Activated CD8-positive, alpha-beta memory T cell treated with anti-CD3 and anti-CD28 coated beads, Interleukin-2, amount 10 ng/mL, durations not matched to agents 7 days and 5 days (primary cell): ENCODE measurements at places on chromosomes 6 and 20. TPM values are rescaled to one million over a fixed set of nuclear protein-coding genes. Genes with fewer than 3 reads are reported as not detected.

PAX1 gene
- total RNA-seq, result not detected

DYNLT2 gene
- 3.3 TPM for total RNA-seq

ADAT2 gene
- 24.3 TPM for total RNA-seq

PSORS1C2 gene
- not detected for total RNA-seq

JPH2 gene
- total RNA-seq, result not detected

GRCh38 chr6:118280210-118280609 lies 267.9 kb upstream of the PLN start:
- no peak for DNase-seq
- H3K36me3 ChIP-seq, result no peaks in the 10 kb centered on the region
- no peak overlapping the region for H3K4me3 ChIP-seq
- H3K4me1 ChIP-seq, result peaks cover 3% of the 10 kb centered on the region
- peaks cover 33% of the 10 kb centered on the region for H3K27me3 ChIP-seq
- H3K27ac ChIP-seq, result no peak overlapping the region

GRCh38 chr20:10718661-10719060 lies 44.9 kb upstream of the JAG1 start:
- H3K27me3 ChIP-seq, result peaks cover 25% of the 10 kb centered on the region
- no peaks in the 10 kb centered on the region for H3K36me3 ChIP-seq
- H3K27ac ChIP-seq, result no peak overlapping the region
- no peak overlapping the region for H3K4me3 ChIP-seq
- no peaks in the 10 kb centered on the region for H3K4me1 ChIP-seq

DNA sequence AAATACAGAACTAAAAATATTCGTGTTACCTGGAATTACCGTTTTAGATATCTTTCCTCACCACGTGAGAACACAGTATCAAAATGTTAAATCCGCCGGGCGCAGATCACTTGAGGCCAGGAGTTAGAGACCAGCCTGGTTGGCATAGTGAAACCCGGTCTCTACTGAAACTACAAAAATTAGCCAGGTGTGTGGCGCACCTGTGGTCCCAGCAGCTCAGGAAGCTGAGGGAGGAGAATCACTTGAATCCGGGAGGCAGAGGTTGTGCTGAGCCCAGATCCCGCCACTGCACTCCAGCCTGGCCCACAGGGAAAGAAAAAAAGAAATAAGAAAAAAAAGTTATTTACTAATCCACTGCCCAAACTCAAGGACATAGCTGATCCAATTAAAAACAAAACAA lies 4.8 kb upstream of the DDX43 start:
- H3K36me3 ChIP-seq, result peaks cover 5% of the 10 kb centered on the region
- DNase-seq, result no peak
- peaks cover 33% of the 10 kb centered on the region for H3K4me1 ChIP-seq
- H3K27me3 ChIP-seq, result no peaks in the 10 kb centered on the region
- H3K4me3 ChIP-seq, result no peak overlapping the region

DNA sequence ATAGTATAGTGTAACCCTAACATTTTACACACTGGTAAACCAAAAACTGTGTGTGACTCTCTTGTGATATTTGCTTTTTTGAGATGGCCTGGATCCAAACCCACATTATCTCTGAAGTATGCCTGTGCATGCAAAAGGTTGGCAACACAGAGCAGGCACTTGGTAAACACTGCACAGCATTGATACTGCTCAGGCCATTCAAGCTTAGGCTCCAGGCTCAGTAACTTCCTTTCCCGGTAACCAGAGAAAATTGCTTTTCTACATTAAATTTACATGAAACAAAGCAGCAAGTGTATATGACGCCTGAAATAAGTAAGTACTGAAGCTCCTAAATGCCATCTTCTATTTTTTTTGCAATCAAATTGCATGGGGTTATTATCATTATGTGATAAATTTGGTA lies 205.7 kb downstream of the EPM2A start:
- peaks cover 2% of the 10 kb centered on the region for H3K27me3 ChIP-seq
- H3K36me3 ChIP-seq, result no peaks in the 10 kb centered on the region
- no peaks in the 10 kb centered on the region for H3K4me1 ChIP-seq
- no peak for DNase-seq
- H3K27ac ChIP-seq, result no peak overlapping the region

DNA sequence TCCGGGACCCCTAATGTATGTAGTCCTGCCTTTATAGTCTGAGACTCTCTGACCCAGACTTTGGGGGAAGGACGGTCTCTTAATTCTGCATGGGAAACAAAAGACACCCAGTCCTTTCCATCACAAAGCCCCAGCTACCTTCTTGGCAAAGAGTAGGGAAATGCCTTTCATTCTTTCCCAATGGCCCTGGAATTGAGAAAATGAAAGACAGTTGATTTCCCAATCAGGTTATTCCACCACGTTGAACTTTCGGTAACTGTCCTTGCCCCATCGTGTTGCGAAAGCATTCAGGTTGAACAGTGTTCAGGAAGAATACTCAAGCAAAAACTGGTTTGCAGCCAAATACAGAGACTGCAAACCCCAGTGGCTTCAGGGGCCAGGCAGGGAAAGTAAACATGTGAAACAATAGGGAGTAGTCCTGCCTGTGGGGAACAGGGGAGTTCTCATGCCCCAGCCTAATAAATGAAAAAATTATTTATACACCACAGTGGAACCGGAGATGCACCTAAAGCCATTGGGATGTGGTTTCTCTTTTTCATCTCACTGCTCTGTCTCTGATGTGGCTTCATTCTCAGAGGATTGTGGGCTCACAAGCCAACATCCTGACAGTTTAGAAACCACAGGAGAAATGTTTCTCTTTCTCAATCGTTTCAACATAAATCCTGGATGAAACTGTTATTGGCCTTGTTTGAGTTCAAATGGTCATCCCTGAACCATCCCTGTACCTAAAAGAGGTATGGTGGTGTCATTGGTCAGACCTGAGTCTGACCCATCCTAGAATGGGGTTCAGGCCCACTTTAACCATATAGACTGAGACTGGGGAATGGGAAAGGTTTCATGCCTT lies 44.2 kb upstream of the SLC9A8 start:
- H3K4me1 ChIP-seq, result peaks cover 34% of the 10 kb centered on the region
- no peak overlapping the region for H3K4me3 ChIP-seq
- H3K27ac ChIP-seq, result peak overlapping the region; percentile 55
- peaks cover 5% of the 10 kb centered on the region for H3K36me3 ChIP-seq
- DNase-seq, result peak; percentile 69
- H3K27me3 ChIP-seq, result peaks cover 29% of the 10 kb centered on the region

- no peak overlapping the region for H3K27ac ChIP-seq
- H3K27me3 ChIP-seq, result peaks cover 28% of the 10 kb centered on the region
- DNase-seq, result no peak
- no peak overlapping the region for H3K4me3 ChIP-seq
Measured at GRCh38 chr20:3251806-3252205, 12.8 kb upstream of the SLC4A11 start.

DNA sequence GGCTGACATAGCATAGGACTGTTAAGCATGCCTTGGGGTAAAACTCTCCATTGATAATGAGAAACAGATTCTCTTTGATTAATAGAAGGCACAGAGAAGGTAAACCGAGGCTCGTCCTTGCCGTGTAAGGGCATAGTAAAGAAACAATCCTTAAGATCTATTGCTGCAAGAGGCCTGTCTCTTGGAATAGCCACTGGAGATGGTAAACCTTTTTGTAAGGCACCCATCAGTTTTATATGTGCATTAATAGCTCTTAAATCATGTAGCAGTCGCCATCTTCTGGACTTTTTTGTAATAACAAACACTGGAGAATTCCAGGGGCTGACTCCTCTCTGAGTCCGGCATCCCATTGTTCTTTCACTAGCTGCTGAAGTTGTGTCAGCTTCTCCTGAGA lies 8.4 kb upstream of the ABHD12 start:
- peaks cover 7% of the 10 kb centered on the region for H3K4me1 ChIP-seq
- no peak overlapping the region for H3K4me3 ChIP-seq
- no peak overlapping the region for H3K27ac ChIP-seq
- H3K27me3 ChIP-seq, result peaks cover 12% of the 10 kb centered on the region
- peaks cover 8% of the 10 kb centered on the region for H3K36me3 ChIP-seq

DNA sequence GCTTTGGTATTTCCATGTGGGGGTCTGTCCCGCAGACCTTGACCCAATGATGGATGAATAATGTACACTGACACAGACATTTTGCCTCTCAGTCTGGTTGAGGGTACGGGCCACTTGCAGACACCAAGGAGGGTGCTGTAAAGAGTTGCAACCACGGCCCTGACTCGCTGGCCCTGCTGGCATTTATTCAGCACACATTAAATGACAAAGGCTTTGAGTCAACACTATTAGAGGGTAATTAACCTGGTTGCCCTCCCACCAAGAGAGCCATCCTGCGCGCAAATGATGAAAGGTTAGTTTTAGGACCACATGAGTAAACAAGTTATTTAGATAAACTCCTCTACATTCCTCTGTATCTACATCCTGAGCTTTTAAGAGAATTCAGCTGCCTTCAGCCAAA lies 308.9 kb upstream of the MMS22L start:
- H3K4me1 ChIP-seq, result no peaks in the 10 kb centered on the region
- no peak overlapping the region for H3K27ac ChIP-seq
- H3K36me3 ChIP-seq, result no peaks in the 10 kb centered on the region
- H3K27me3 ChIP-seq, result no peaks in the 10 kb centered on the region
- no peak overlapping the region for H3K4me3 ChIP-seq

DNA sequence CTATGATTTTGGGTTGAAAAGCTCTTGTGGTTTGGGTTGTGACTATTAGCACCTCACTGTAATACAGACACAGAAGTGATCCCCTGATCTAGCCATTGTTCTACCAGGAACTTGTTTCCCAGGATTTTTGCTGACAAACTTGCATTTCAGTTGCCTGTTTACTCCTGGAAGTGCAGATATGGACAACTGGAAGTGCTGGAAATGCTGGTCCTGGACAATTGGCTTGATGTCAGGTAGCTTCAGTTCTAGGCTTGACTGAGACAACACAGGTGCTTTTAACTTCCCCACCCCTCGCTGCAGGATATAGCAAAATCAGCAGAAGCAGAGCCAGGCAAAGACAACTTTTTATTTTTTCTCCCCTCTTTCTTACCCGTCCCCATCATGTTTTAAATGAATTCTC lies 27.1 kb upstream of the FBXO30 start:
- no peak for DNase-seq
- no peaks in the 10 kb centered on the region for H3K4me1 ChIP-seq
- no peak overlapping the region for H3K27ac ChIP-seq
- H3K4me3 ChIP-seq, result no peak overlapping the region
- peaks cover 6% of the 10 kb centered on the region for H3K36me3 ChIP-seq
- H3K27me3 ChIP-seq, result no peaks in the 10 kb centered on the region

DNA sequence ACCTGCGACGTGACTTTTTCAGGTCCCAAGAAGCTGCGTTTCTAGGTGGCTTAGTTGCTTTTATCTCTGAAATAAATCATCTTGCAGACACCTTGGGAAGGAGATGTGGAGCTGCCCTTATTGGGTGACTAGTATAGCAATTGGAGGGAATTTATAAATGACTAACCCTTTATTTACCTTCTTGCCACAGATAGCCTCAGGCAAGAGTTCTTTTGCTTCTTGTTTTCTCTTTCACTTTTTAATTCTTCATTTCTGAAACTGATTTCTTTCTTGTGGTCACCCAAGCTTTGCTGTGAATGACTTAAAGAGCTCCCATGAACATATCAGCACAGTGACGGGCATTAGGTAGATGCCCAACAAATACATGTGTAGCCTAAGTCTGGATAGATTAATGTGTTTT lies 3.0 kb downstream of the ADGRF4 start:
- peaks cover 4% of the 10 kb centered on the region for H3K27me3 ChIP-seq
- peaks cover 8% of the 10 kb centered on the region for H3K4me1 ChIP-seq
- no peaks in the 10 kb centered on the region for H3K36me3 ChIP-seq
- no peak overlapping the region for H3K4me3 ChIP-seq
- DNase-seq, result no peak

DNA sequence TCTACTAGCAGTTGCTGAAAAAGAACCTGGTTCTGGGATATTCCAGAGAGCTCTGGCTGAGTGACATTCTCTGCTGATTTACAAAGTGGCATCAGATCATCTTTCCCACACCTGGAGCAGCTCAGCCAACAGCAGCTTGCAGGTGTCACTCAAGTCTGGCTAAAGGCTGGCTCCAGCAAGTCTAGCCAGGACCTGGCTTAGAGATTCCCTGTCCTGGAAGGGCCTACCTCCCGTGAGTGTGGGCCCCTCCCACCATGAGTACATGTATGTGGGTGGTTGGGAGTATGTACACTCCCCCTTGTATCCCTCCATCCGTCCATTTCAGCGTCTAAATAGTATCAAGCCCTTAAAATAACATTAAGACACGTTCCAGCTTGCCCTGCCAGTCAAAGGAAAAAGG lies 539.3 kb upstream of the ID4 start:
- no peak overlapping the region for H3K4me3 ChIP-seq
- no peaks in the 10 kb centered on the region for H3K27me3 ChIP-seq
- no peaks in the 10 kb centered on the region for H3K36me3 ChIP-seq
- no peak overlapping the region for H3K27ac ChIP-seq
- H3K4me1 ChIP-seq, result no peaks in the 10 kb centered on the region

GRCh38 chr20:43824309-43825050 lies 90.2 kb upstream of the TOX2 start:
- no peak for DNase-seq
- no peaks in the 10 kb centered on the region for H3K36me3 ChIP-seq
- no peak overlapping the region for H3K27ac ChIP-seq
- peaks cover 39% of the 10 kb centered on the region for H3K27me3 ChIP-seq
- no peak overlapping the region for H3K4me3 ChIP-seq
- peaks cover 17% of the 10 kb centered on the region for H3K4me1 ChIP-seq

DNA sequence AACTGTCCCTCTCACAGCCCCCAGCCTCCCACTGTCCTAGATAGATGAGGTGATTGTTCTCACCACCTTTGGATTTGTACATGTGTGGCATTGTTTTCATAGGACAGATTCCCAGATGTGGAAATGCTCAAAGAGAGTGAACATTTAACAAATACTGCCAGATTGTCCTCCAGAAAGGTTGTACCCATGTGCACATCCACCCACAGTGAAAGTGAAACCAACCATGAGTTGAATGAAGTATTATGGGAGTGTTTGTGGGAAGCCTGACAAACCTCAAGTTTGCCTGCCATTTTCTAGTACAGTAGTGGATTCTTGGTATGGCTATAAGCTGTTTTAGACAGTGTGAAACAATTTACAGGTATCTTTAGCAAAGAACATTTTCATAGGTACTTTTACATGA lies 42.7 kb downstream of the ANKRD6 start:
- H3K4me1 ChIP-seq, result peaks cover 35% of the 10 kb centered on the region
- H3K27me3 ChIP-seq, result no peaks in the 10 kb centered on the region
- H3K4me3 ChIP-seq, result peak overlapping the region; percentile 60

GRCh38 chr20:46771195-46771588 lies 61.7 kb downstream of the SLC2A10 start:
- no peak overlapping the region for H3K27ac ChIP-seq
- H3K36me3 ChIP-seq, result no peaks in the 10 kb centered on the region
- H3K4me1 ChIP-seq, result no peaks in the 10 kb centered on the region

DNA sequence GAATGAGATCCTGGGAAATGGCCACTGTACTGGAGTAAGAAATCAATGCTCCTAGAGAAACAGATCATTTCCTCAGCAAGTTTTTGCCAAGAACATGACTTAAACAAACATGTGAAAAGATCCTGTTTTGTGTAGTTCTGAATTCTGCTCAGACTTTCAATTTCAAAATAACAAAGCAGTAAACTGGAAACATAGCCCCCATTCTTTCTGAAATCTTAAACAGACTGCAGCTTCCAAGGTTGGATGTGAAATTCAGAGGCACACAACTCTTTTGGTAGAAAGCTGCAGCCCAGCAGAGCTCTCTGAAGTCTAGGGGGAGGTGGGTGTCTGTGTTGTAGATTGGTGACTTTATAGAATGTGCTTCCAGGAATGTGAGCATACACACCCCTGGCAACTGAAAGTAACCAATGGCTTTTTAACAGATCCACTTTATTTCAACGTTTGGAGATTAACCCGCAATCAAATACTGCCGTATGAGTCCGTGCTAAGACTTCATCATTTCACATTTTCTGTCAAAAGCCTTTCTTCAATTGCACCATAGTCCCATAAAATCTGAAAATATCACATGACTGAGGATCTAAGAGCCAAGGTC lies 86.4 kb downstream of the ATXN1 start:
- no peaks in the 10 kb centered on the region for H3K27me3 ChIP-seq
- H3K27ac ChIP-seq, result no peak overlapping the region
- H3K4me3 ChIP-seq, result no peak overlapping the region
